Esophagus muscularis mucosa (tissue), 4 donors: ENCODE measurements at places on chromosomes 2 and 18. TPM values are rescaled to one million over a fixed set of nuclear protein-coding genes. Genes with fewer than 3 reads are reported as not detected.

Gene ANKRD62
- total RNA-seq: not detected

Gene NXPH2
- not detected for total RNA-seq

DNA sequence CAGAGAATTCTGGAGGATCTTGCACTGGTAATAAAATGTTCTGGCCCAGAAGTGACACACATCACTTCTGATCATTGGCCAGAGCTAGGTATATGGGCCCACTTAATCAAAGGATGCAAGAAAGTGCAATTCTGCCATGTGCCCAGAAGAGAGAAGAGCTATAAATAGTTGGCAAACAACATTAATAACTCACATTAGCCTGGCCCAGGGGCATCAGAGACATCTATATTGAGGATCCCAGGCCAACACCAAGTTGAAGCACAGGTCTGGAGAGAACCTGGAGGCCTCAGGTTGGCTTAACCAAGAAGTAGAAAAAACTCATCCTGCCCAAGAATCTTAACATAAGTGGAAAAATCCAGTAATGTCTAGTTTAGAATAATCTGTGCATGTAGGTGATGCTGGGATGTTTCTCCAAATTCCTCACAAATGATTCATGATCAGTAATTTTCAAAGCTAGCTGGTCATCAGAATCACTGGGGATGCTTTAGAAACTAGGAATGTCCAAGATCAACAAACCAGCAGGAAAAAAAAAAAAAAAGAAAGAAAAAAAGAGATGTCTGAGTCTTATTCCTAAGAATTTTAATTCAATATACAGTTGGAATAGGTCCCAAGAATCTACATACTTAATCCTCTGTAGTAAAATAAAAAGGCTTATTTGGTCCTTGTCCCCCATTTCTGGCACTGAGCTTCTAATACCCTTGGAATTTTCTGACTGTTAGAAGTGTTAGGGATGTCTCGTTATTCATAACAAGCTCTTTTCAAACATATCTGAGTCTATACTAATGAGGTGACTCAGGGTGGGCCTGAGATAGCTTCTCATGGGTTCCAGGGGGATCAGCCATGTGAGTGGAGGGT is 35.0 kb upstream of the EVA1A start:
- DNase-seq: no peak

GRCh38 chr2:138500592-138501424 is 762 bp upstream of the SPOPL start:
- DNase-seq: no peak

DNA sequence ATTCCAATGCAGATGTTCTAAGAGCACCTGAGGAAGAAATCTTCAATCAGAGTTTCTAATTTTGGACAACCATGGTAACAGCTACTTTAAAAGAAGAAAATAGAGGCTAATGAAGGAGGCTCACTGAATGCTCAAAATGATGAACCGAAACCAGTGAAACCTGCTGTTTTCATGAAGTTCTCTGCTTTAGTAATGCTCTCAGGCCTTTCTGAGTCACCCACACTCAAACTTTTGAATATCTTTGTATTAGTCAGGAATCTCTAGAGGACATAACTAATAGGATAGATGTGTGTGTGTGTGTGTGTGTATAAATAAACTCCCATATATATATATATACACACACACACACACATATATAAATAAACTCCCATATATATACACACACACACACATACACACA is 76.9 kb upstream of the RIT2 start:
- DNase-seq: no peak
